ENCODE measurements at places on chromosomes 3 and 15.

GRCh38 chr3:17158941-17159682 lies 274.4 kb downstream of the PLCL2 start:
- DNase-seq = no peak
- no peak overlapping the region for H3K4me3 ChIP-seq
- peak overlapping the region; percentile 18 for H3K27ac ChIP-seq
- no peaks in the 10 kb centered on the region for H3K27me3 ChIP-seq
- peaks cover 24% of the 10 kb centered on the region for H3K4me1 ChIP-seq

- H3K4me3 ChIP-seq = no peak overlapping the region
- H3K36me3 ChIP-seq = no peaks in the 10 kb centered on the region
- H3K27ac ChIP-seq = no peak overlapping the region
- DNase-seq = no peak
Observed at GRCh38 chr3:21109056-21109455, 642.0 kb downstream of the ZNF385D start.

GRCh38 chr3:3772920-3773319 lies 26.3 kb upstream of the LRRN1 start:
- no peaks in the 10 kb centered on the region for H3K27me3 ChIP-seq
- H3K27ac ChIP-seq = no peak overlapping the region
- no peak overlapping the region for H3K4me3 ChIP-seq

GRCh38 chr3:53140847-53141845 lies 10.9 kb upstream of the RFT1 start:
- H3K27me3 ChIP-seq = no peaks in the 10 kb centered on the region
- H3K36me3 ChIP-seq = no peaks in the 10 kb centered on the region
- H3K4me3 ChIP-seq = no peak overlapping the region

GRCh38 chr3:78969483-78969882 lies 798.3 kb downstream of the ROBO1 start:
- H3K4me1 ChIP-seq = peaks cover 33% of the 10 kb centered on the region
- peaks cover under 1% of the 10 kb centered on the region for H3K36me3 ChIP-seq
- no peak overlapping the region for H3K4me3 ChIP-seq
- peak; percentile 25 for DNase-seq

DNA sequence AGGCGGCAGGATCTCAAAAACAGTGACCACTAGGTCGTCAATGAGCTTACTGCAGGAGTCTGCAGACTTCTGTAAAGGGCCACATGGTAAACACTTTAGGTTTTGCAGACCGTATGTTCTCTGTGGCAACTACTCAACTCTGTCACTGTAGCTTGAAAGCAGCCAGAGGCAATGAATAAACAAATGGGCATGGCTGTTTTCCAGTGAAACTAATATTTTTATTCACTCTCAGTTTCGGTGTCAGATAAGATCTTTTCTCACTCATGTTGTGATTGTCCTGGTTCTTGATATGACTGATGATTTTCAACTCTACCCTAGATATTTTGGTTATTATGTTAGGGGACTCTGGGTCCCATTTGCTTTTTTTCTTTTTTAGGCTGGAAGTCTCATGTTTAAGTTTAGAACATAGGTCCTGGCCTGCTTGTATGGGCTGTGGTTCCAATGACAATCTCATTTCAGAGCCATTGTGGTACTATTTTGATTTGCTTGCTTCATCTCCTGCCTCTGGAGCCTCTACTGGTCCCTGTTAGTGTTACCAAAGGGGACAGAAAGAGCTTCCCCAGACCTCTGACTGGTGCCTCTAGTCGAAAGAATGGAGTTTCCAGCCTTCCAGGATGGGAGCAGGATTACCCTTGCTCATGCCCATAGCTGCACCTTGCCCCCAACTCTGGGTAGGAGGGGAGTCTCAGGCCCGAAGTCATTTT lies 222.0 kb downstream of the STT3B start:
- no peak overlapping the region for H3K27ac ChIP-seq
- no peak for DNase-seq
- H3K27me3 ChIP-seq = no peaks in the 10 kb centered on the region
- no peaks in the 10 kb centered on the region for H3K4me1 ChIP-seq
- no peaks in the 10 kb centered on the region for H3K36me3 ChIP-seq

DNA sequence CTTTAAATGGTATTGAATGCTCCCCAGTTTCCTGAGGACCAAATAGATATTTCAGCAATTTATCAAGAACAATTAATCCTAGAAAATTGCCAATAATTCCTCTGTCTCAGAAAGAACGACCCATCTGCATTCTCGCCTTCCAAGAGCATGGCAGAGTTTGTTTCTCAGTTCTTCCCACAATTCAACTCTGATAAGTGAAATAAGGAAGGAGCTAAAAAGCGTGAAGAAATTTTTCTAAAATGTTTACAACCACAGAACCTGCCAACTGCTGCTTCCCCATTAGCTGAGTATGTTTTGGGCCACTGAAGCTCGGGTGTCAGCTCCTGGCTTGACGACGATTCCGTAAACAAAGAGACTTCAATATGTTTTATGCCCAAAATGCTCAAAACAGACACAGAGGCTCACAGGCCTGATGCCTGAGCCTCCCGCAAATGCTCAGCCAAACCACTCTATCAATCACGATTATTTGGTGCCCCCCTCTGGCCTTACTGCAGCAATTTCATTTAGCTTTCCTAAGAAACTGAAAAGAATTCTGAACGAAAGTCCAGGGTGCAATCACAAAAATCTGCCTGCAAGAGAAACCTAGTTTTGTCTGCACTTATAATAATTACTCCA lies 259.2 kb upstream of the CCDC54 start:
- H3K4me3 ChIP-seq = peak overlapping the region; percentile 53
- H3K4me1 ChIP-seq = peaks cover 15% of the 10 kb centered on the region
- H3K36me3 ChIP-seq = no peaks in the 10 kb centered on the region
- peak; percentile 64 for DNase-seq

GRCh38 chr3:126113733-126114442 lies 30.0 kb upstream of the SLC41A3 start:
- no peak for DNase-seq
- no peak overlapping the region for H3K4me3 ChIP-seq

- H3K27me3 ChIP-seq = peaks cover 3% of the 10 kb centered on the region
- no peaks in the 10 kb centered on the region for H3K4me1 ChIP-seq
- H3K27ac ChIP-seq = no peak overlapping the region
- no peak overlapping the region for H3K4me3 ChIP-seq
- H3K36me3 ChIP-seq = no peaks in the 10 kb centered on the region
Observed at GRCh38 chr3:54046641-54047214, 75.6 kb upstream of the CACNA2D3 start.

DNA sequence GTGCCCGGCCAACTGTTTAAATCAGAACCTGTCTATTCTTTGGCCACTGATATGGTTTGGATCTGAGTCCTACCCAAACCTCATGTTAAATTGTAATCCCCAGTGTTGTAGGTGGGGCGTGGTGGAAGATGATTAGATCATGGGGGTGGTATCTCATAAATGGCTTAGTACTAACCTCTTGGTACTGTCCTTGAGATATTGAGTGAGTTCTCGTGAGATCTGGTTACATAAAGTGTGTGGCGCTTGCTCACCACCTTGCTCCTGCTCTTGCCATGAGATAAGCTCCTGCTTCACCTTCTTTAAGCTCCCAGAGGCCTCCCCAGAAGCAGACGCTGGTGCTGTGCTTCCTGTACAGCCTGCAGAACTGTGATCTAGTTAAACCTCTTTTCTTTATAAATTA lies 42.4 kb downstream of the REC114 start:
- H3K27me3 ChIP-seq = peaks cover 3% of the 10 kb centered on the region
- no peak overlapping the region for H3K4me3 ChIP-seq
- no peaks in the 10 kb centered on the region for H3K4me1 ChIP-seq

GRCh38 chr3:115986555-115987207 lies 363.4 kb downstream of the GAP43 start:
- no peak overlapping the region for H3K27ac ChIP-seq
- H3K36me3 ChIP-seq = no peaks in the 10 kb centered on the region
- H3K4me1 ChIP-seq = peaks cover 26% of the 10 kb centered on the region
- no peak overlapping the region for H3K4me3 ChIP-seq

DNA sequence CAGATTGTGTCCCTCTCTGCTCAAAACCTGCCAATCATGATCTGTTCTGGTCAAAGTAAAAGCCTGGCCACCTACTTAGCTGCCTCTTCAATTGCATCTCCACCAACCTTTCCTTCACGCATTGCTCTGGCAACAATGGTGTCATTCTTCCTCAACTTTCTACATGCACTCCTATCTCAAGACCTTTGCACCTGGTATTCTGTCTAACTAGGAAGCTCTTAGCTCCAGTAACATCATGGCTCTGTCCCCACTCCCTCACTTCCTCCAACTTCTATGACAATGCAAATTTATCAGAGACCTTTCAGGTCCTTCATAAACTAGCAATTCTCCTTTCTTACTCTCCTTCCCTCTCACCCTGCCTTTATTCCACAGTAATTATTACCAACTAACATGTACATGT lies 267.4 kb upstream of the ARL6 start:
- no peaks in the 10 kb centered on the region for H3K4me1 ChIP-seq
- DNase-seq = no peak
- no peak overlapping the region for H3K27ac ChIP-seq

GRCh38 chr3:124266487-124266886 lies 274.6 kb upstream of the ROPN1 start:
- no peaks in the 10 kb centered on the region for H3K36me3 ChIP-seq
- H3K4me1 ChIP-seq = peaks cover 29% of the 10 kb centered on the region
- H3K27ac ChIP-seq = no peak overlapping the region
- H3K27me3 ChIP-seq = peaks cover 2% of the 10 kb centered on the region
- H3K4me3 ChIP-seq = no peak overlapping the region

DNA sequence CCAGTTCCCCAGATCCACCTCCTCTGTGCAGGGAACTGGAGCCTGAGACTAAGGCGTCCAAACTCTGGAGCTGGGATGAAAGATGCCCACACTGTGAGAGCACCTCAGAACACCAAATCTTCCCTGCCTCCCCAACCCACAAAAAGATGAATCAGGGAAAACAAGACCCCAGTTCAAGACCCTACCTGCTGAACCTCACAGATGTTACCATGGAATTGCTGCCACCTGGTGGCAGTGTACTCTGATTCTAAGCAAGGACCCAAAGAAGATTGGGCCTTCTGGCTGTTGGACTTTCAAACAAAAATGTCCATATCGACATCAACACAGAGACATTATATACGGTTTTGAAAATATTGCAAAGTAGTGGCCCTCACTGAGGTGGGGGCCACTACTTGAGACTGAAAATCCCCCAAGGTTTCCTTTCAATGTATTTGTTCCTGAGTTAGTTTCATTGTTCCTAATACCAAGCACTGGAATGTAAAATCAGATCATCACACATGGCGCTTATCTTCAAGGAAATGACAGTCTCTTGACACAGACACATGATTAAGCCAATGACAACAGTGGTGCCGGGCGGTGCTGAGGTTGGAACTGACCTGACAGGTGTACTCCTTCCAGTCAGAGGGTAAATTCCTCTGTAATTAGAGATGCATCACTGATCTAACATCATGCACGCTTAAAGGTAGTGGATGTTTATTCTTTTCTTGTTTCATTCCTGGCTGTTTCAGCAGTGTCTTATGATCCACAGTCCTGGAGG lies 67.6 kb downstream of the SLC6A11 start:
- H3K4me3 ChIP-seq = no peak overlapping the region
- DNase-seq = no peak
- no peaks in the 10 kb centered on the region for H3K4me1 ChIP-seq
- H3K27me3 ChIP-seq = peaks cover 18% of the 10 kb centered on the region
- H3K36me3 ChIP-seq = no peaks in the 10 kb centered on the region

DNA sequence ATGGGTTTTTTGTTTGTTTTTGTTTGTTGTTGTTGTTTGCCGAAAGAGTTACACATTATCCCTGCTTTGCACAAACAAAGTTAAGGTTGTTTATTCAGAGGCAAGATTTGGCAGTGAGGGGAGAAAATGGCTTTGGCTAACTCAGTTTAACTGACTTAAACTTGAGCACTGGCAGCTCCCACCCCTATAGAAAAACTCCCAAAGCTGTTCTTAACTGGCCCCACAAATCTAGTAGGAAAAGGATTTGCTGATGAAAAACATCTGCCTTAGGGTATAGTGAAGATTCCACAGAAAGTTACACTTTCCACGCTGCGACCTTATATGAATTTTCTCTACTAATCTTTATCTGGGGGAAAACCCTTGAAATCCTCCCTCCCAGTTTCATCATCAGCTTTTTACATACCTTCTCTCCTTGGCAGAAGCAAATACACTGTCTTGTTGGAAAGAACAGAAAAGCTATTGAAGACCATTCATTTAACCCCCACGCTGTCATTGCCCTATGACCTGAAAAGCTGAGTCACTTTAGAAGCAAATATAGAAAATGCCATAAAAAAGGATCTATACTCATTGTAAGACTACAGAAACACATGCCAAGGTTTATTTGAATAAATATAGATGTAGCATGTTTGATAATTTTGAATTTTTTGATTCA lies 551.7 kb downstream of the NR2F2 start:
- no peak overlapping the region for H3K27ac ChIP-seq
- H3K4me3 ChIP-seq = no peak overlapping the region
- H3K4me1 ChIP-seq = no peaks in the 10 kb centered on the region
- no peaks in the 10 kb centered on the region for H3K36me3 ChIP-seq
- no peaks in the 10 kb centered on the region for H3K27me3 ChIP-seq

DNA sequence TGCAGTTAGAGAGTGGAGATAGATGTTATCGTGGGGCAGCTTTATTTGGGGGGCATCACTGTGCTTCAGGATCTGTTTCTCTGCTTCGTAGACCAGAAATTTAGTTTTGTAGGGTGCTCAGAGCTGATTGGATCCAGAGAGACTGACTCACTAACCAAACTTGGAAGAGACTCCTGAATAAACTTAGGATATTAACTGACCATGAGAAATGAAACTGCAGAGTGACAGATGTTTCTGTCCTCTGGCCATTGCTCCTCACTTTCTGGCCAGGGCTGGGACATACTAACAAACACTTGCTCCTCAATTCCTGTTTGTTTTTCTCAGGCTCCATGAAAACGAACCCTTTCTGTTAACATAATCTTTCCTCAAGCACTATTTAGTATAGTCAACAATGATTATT lies 4.3 kb downstream of the ZNF592 start:
- DNase-seq = peak; percentile 38
- peaks cover 62% of the 10 kb centered on the region for H3K4me1 ChIP-seq
- H3K36me3 ChIP-seq = peaks cover 13% of the 10 kb centered on the region
- peak overlapping the region; percentile 73 for H3K4me3 ChIP-seq
- peak overlapping the region; percentile 81 for H3K27ac ChIP-seq

DNA sequence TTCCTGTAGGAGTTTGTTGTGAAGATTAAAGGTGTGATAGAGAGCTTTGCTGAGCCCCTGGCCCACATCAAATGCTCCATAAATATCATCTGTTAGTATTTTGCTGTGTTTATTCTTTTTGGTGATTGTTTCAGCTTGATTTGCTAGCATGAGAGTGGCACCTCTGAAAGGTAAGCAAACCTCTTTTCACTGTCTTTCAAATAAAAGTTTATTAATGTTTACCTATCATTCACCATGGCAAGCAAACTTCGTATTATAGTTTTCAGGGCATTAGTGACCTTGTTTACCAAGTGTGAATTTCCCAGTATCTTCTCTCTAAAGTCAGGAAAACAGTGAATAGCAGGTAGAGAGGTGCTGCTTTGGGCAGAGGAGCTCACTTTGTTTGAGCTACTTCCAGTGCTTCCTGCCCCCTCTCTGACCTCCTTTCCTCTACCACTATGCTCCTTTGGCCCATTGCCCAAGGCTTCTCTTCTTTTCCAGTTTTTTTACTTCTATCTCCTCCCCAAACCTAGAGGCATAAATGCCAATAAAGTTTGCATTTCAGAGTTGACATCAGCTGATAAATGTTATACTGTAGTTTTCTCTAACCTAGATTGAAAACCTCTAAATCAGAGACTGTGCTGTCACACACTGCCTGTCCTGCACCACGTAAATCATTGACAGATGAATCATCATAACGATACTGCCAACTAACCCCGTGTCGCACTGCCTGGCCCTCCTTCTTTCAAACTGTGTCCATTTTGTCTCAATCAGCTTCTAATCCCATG lies 569.0 kb downstream of the TUSC7 start:
- H3K4me3 ChIP-seq = no peak overlapping the region
- H3K36me3 ChIP-seq = no peaks in the 10 kb centered on the region
- no peak for DNase-seq
- H3K27me3 ChIP-seq = no peaks in the 10 kb centered on the region
- H3K27ac ChIP-seq = no peak overlapping the region
